ENCODE measurements at places on chromosomes 2 and 18. TPM values are rescaled to one million over a fixed set of nuclear protein-coding genes. Genes with fewer than 3 reads are reported as not detected.

The GPC1 gene
- 302 TPM for total RNA-seq

The CFAP65 gene
- not detected for total RNA-seq

The RSAD2 gene
- total RNA-seq = not detected

The FSHR gene
- not detected for total RNA-seq

The C2orf15 gene
- 16.9 TPM for total RNA-seq

The LOXHD1 gene
- not detected for total RNA-seq

The DOK6 gene
- not detected for total RNA-seq

The SPC25 gene
- 20.7 TPM for total RNA-seq

The TSPYL6 gene
- total RNA-seq = not detected

The PLEKHH2 gene
- 2.3 TPM for total RNA-seq

The MATN3 gene
- 1.9 TPM for total RNA-seq

The UGT1A10 gene
- not detected for total RNA-seq

The TRIM43 gene
- not detected for total RNA-seq

The RAB6C gene
- not detected for total RNA-seq

The MPV17 gene
- total RNA-seq = 42.2 TPM

The POLR1B gene
- total RNA-seq = 27.7 TPM

The KCNG2 gene
- not detected for total RNA-seq

The TRIM54 gene
- total RNA-seq = 8.2 TPM

The IL1R2 gene
- total RNA-seq = 3.8 TPM

The UCN gene
- total RNA-seq = 2.8 TPM

The UPP2 gene
- total RNA-seq = not detected

The TTC27 gene
- 12.0 TPM for total RNA-seq

The IL18RAP gene
- not detected for total RNA-seq

The CRACDL gene
- 29.6 TPM for total RNA-seq

The TLX2 gene
- total RNA-seq = 3.8 TPM

The PSTPIP2 gene
- total RNA-seq = not detected

The C1GALT1C1L gene
- total RNA-seq = 4.6 TPM

The SLC30A3 gene
- 2.3 TPM for total RNA-seq

The WDR35 gene
- total RNA-seq = 7.4 TPM

The ANKRD30B gene
- not detected for total RNA-seq

The HOXD11 gene
- not detected for total RNA-seq

The IL1B gene
- total RNA-seq = 1.4 TPM

The SPP2 gene
- not detected for total RNA-seq

The GPBAR1 gene
- 0.20 TPM for total RNA-seq

The IL36G gene
- total RNA-seq = not detected

The ELOA2 gene
- not detected for total RNA-seq

The RNF144A gene
- 0.94 TPM for total RNA-seq

The FAM237A gene
- not detected for total RNA-seq

The SH2D6 gene
- 2.3 TPM for total RNA-seq

The TRPM8 gene
- 0.48 TPM for total RNA-seq

The ZBTB14 gene
- 14.2 TPM for total RNA-seq

The TBR1 gene
- total RNA-seq = not detected
